Stimulated activated CD4-positive, alpha-beta T cell treated with anti-CD3 and anti-CD28 coated beads, TNF-alpha, amount 100 ng/mL, for 4 hours (primary cell): ENCODE measurements at places on chromosomes 7 and 10.
A peak's percentile ranks its signal among the peaks of the same experiment; 100 is the strongest.

- DNase-seq = no peak
Observed at GRCh38 chr10:123858077-123858681, 33.4 kb downstream of the CPXM2 start.

GRCh38 chr7:113519472-113519871 lies 399.3 kb downstream of the PPP1R3A start:
- DNase-seq = no peak

DNA sequence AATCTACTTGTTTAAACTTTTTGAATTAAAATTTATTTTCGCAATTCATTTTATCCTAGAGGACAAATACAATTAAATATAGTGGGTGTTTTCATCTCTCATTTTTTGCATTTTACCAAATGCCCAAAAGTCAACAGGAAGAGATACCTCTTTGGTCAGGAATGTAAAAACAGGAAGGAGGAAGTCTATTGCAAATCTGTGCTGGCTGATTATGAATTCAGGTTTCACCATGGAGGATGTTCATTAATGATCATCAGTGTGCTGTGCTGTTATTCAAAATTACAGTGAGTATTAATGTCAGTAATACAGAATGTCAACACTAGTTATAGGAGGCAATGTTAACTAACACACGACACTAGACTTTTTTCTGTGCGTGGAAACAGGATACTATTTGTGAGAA lies 24.7 kb downstream of the EXOC6 start:
- no peak for DNase-seq

GRCh38 chr7:84822941-84823510 lies 363.8 kb downstream of the SEMA3D start:
- no peak for DNase-seq

- DNase-seq = no peak
Observed at GRCh38 chr10:106761906-106762305, 402.6 kb downstream of the SORCS1 start.

GRCh38 chr7:50138101-50138500 lies 45.1 kb upstream of the ZPBP start:
- DNase-seq = no peak

GRCh38 chr10:1454428-1454827 lies 282.9 kb downstream of the ADARB2 start:
- DNase-seq = no peak

DNA sequence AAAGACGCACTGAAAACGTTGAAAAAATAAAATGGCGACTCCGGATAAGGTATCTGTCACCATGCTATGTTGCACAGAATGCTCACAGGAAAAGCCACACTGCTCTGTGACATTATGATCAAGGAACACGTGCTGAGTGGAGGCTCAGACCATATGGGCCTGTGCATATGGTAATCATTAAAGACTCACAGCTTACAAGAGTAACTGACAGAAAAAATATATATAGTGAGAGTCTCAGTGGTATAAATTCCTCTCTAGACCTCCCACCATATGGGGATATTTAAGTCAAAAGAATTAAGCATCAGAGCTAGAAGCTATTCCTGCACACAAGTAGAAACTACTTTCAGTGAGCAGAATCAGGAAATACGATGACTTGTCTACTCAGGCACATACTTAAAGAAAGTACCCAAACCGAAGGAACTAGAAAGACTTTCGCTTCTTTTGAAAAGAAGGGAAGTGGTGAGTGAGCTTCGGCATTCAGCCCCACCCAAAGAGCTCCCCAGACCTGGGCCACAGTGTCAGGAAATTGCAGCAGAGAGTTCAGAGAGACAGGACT lies 65.1 kb upstream of the MPP7 start:
- DNase-seq = peak; percentile 26

DNA sequence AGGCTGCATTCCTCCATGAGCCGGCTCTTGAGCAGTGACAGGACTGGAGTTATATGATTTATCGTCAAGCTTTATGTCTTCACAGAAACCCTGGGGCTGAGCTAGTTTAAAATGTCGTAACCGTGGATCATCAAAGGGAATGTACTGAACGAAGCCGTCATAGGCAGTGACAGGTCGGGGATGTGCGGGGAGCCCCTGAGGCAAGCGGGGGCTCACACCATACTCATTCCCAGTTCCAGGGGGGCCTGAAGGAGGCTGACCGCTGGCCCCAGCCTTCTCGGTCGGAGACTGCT lies 30.7 kb downstream of the JCAD start:
- no peak for DNase-seq
